ENCODE measurements at places on chromosomes 5 and 9.

GRCh38 chr9:4228606-4229005 lies 71.3 kb downstream of the GLIS3 start:
- no peak for DNase-seq

DNA sequence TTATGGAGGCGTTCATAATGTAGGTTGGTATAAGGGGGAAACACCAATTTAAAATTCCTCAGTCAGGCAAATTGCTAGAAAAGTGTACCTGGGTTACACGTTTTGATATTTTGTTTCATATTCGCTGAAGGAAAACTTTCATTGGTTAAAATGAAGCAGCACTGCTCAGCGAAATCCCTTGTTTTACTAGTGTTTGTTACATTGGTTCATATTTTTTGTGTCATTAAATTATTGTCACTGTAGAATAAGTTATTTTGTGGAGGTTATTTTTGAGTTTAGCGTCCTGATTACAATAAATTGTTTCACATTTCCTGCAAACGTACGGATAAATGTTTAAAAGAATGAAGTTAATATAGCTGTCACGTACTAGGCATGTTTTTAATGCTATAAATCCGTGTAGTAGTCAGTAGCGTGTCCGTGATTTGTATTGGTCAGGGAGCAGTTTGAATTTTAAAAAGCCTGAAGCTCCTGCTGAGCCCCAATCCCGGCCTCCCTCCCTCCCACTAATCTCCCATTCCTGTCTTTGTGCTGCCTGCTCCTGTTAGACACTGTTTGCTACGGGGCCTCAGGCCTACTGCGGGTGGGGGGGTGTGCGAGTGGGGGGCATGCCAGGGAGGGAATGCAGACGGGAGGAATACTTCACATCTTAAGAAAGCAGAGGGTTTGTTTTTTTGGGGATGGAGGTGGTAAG lies 2.0 kb downstream of the NIPBL start:
- no peak for DNase-seq

GRCh38 chr5:15502208-15502607 lies 2.2 kb downstream of the FBXL7 start:
- DNase-seq: no peak

DNA sequence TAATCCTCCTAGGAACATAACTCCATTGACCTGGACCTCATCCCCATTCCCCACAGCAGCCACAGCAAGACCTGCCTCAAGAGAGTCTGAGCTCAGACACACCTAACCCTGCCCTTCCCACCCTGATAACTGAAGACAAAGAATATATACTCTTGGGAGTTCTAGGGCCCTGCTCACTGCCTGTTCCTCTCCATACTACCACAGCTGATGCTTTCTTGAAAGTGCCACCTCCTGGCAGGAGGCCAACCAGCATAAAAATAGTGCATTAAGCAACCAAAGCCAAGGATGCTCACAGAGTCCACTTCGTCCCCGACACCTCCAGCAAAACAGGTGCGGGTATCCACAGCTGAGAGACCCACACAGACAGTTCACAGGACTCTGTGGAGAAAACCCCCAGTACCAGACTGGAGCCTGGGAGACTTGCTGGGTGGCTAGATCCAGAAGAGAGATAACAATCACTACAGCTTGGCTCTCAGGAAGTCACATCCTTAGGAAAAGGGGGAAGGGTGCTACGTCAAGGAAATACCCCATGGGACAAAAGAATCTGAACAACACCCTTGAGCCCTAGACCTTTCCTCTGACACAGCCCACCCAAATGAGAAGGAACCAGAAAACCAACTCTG lies 23.5 kb downstream of the FAM114A2 start:
- no peak for DNase-seq

- DNase-seq: no peak
Measured at GRCh38 chr9:19188771-19189170, 41.7 kb upstream of the DENND4C start.

DNA sequence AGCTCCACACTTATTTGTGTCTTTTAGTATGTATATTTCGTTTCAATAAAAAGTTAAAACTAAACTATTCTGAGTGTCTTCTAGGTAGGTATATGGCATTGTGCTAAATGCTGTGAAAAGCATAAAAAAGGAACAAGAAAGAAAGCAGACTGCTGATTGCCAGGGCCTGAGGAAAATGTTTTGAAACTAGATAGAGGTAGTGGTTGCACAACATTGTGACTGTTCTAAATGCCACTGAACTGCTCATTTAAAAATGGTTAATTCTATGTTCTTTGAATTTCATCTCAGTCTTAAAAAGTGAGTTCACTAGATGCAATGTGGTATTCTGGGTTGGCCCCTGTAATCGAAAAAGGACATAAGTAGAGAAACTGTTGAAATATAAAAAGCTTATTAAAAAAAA lies 2.6 kb upstream of the ALAD start:
- no peak for DNase-seq

GRCh38 chr9:16708656-16709435 lies 161.6 kb downstream of the BNC2 start:
- no peak for DNase-seq

DNA sequence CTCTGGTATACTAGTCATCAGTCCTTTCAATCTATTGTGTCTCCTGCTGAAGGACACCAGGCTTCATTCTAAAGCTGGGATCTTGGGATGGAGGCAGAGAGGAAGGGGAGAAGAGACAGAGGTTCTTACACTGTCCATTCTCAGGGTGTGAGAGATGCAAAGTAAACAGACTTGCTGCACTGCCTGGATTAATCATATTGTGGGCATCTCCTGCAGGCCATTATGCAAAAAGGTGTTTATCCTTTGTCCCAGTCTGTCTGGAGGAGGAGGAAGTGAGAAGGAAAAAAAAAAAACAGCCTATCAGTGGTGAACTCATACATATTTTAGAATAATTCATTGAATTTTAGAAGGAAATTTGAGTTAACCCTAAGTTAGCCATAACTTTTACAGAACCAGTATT lies 92.9 kb upstream of the TNPO1 start:
- DNase-seq: no peak

GRCh38 chr5:3597167-3598007 lies 1.8 kb downstream of the IRX1 start:
- no peak for DNase-seq

GRCh38 chr5:91306497-91306896 lies 76.6 kb downstream of the ARRDC3 start:
- no peak for DNase-seq

DNA sequence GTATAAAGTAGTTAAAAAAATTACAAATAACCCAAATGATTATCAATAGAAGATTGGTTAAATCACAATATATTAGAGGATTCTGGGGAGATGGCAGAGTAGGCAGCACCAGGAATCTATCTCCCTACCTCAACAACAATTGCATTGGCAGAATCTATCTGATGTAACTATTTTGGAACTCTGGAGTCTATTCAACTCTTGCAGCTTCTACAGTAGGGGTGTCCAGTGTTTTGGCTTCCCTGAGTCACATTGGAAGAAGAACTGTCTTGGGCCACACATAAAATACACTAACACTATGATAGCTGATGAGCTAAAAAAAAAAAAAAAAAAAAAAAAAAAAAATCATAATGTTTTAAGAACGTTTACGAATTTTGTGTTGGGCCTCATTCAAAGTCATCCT lies 29.2 kb upstream of the ECM2 start:
- no peak for DNase-seq

- no peak for DNase-seq
Measured at GRCh38 chr9:2151171-2151570, 136.0 kb downstream of the SMARCA2 start.

GRCh38 chr5:160843240-160843639 lies 8.8 kb downstream of the ATP10B start:
- no peak for DNase-seq

DNA sequence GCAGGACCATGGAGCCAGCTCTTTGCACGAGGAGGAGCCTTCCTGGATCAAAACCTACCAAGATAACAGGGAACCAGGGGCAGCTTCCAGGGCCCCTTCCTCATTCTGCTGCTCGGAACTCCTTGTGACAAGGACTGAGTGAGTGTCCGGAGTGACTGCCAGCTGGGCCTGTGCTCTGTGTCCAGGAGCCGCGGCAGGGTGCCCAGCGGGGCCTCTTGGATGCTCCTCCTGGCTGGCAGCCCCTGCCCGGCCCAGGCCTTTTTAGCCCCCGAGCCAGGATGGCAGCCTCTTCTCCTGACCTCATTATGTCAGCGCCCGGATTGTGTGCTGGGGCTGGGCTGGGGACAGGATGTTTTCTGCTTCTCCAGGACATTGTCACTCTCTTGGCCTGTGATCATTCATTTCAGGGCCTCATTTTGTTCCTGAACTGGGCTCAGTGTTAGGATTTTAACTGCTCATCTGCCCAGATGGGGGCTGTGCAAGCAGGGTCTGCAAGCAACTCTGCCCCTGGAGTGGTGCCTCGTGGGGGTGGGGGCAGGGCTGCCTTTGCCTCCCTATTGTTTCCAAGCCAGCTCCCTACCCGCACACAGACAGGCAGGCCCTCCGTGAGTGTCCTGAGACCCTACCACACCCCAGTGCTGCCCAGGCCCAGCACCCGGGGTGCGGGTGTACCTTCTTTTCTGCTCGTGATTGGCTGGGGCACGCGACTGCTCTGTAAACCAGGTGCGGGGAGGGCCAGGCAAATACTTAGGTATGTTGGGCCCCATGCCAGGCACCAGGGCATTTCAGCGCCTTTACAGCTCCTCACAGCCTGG lies 161.6 kb downstream of the COL23A1 start:
- no peak for DNase-seq

- DNase-seq: no peak
Measured at GRCh38 chr5:90930756-90931431, 372.3 kb downstream of the ADGRV1 start.

GRCh38 chr9:134251296-134252069 lies 74.8 kb upstream of the RXRA start:
- no peak for DNase-seq

- no peak for DNase-seq
Measured at GRCh38 chr5:120614531-120615180, 150.6 kb downstream of the PRR16 start.

DNA sequence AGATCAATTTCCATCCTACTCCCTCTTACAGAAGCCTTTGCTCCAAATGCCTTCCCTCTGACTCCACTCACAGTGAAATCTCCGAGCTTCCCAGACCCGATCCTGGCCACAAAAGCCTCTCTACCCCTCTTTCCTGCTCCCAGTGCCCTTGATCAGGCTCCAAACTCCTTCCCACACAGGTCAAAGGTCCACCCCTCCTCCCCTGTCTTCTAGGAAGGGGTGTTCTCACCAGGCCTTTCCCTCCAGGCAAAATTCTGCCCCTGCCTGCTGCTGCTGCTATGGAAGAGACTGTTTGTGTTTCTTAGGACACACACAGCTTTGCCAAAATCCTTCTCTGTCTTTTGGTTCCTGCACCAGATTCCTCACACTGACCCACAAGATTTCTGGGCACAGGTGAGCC lies 85.8 kb upstream of the ALDH1A1 start:
- no peak for DNase-seq

GRCh38 chr9:70474413-70474812 lies 60.0 kb upstream of the KLF9 start:
- no peak for DNase-seq

GRCh38 chr9:132241483-132241839 lies 79.6 kb downstream of the NTNG2 start:
- no peak for DNase-seq

GRCh38 chr5:58911270-58911669 lies 328.4 kb downstream of the RAB3C start:
- no peak for DNase-seq

GRCh38 chr5:138824924-138825863 lies 49.9 kb downstream of the LRRTM2 start:
- DNase-seq: no peak

DNA sequence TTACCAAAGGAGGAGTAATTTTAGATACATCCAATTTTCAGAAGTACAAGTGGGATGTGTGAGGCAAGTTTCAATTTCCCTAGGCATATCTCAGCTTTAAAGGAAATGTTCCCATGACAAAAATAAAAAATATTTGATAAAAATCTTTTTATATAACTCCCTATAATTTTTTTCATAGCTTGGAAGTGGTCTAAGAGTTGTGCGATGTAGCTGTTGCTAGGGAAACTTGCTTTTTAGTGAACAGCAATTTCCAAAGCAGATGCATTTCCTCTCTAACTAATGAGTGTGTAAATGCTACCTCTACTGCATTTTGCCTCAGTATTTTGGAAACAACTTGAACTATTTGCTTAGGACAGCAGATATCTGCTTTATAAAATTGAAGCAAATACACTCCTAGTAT lies 39.6 kb downstream of the MACIR start:
- no peak for DNase-seq

DNA sequence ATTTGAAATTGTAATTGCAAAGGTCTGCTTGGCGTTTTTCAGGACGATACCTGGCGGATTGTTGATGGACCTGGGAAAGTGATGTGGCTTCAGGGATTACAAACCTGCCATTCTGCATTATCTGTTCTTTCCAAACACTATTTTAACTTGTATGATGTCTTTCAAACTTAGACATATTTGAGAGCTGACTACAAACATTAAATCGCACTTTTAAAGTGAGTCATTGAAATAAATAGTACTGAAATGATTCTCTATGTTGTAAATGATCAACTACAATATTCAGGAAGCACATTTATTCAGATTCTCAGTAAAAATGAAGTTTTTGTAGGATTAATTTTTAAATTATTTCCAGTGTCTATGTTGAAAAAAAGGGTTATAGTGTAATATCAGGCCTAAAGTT lies 32.3 kb upstream of the TMEM171 start:
- DNase-seq: no peak

- no peak for DNase-seq
Measured at GRCh38 chr5:172444110-172444510, 10.2 kb downstream of the SH3PXD2B start.

- no peak for DNase-seq
Measured at GRCh38 chr9:27413511-27414219, 110.4 kb upstream of the IFNK start.

DNA sequence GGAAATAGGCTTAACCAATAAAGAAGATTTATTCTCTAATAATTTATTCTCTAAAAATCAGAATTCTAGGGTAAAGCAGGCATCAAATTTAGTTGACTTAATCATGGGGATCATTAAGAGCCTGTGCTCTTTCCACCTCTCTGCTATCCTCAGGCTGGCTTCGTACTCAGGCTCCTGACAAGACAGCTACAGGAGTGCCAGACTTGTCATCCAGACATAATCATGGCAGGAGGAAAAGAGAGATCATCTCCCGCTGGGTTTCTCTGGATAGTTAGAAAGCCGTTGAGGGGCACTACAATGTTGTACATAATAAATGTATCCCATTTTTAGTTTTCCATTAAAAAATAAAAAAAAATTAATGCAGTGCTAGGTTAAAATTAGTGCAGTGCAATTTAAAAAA lies 171.9 kb downstream of the SEC61B start:
- DNase-seq: no peak

DNA sequence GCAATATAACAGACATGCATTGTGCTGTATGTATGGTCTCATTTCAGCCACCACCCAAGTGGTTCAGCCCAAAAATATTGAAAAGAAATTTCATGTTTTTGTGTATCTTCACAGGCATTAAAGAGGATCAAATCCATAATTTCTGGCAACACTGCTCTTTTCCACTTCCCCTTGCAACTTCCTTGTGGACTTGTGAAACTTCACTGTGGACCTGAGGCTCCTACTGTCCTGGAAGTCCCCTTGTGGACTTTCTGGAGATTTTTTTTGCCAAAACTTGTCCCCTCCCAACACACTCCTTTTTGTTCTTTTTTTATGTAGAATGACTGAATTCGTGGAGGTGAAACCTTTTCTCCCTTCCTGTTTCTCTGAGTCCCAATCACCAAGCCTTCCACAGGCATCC lies 14.3 kb downstream of the OTULINL start:
- no peak for DNase-seq

Data from KG1 (cell line).